ENCODE measurements at places on chromosomes 2 and 18.

DNA sequence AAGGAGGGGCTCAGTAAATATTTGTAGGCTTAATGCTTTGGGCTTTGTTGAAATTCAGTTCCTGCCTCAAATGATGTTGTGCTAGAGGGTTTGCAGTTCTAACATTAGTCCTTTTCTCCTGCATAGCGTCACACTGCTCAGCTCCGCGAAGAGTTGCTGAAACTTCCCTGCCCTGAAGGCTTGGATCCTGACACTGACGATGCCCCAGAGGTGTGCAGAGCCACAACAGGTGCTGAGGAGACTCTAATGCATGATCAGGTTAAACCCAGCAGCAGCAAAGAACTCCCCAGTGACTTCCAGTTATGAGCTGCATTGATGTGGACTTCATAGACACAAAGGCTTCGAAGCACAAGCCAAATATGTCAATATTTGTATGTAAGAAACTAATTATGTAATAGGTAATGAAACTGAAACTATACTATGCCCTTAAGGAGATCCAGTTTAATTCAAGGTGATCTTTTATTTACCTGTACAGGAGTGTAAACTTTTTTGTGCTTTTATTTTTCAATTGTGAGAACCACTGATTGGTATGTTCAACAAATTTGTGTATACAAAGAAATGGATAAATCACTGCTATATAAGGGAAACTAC lies 10.2 kb upstream of the TTC27 start:
- no peak for DNase-seq

GRCh38 chr2:128514555-128514955 lies 195.9 kb upstream of the HS6ST1 start:
- no peak for DNase-seq

DNA sequence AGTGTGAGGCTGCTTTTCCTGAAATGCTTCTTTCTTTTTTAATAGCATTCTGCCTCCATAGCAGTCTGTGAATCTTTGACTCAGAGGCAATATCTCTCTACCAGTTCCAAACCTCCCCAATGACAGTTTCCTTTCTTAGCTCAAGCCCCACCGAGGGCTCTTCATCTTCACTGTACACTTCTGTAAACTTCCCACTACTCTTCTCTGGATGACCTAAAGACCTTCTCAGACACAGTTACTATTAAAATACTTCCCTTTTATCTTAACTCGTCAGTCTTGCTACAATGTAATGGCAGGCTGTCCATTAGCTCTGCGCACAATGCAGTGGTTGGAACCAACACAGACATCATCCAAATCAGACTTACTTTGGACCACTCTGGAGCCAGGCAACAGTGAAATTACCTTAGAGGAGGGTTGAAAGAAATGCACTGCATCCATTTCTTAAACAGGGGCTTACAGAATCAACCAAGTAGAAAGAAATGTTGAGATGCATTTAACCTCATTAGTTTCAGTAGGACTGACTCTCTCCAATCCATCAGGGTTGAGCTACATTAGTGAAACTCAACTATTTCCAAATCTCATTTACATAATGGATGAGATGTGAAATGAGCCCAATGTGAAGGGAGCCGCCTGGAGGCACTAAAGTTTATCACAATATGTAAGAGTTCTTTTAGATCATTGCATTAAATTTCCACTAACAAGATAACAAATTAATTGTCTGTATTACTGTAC lies 343.8 kb downstream of the SETBP1 start:
- DNase-seq: no peak

DNA sequence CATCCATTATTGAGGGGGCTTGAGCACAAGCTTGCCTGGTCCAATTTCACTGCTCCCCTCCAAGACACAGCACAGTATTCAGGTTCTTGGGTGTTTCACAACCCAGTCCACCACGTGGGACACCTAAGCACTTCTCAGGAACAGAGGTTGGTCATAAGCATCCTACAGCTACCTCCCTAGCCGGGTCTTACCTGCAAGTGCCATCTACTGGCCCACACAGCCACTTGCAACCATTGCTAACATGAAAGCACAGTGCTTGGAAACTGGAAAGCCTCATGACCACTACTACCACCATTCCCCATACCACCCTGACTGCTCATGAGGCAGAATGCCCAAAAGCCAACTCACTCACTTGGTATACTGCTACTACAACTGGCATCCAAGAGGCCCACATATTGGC lies 105.7 kb upstream of the RPRM start:
- no peak for DNase-seq

GRCh38 chr2:45943219-45944044 lies 292.0 kb downstream of the PRKCE start:
- DNase-seq: no peak

DNA sequence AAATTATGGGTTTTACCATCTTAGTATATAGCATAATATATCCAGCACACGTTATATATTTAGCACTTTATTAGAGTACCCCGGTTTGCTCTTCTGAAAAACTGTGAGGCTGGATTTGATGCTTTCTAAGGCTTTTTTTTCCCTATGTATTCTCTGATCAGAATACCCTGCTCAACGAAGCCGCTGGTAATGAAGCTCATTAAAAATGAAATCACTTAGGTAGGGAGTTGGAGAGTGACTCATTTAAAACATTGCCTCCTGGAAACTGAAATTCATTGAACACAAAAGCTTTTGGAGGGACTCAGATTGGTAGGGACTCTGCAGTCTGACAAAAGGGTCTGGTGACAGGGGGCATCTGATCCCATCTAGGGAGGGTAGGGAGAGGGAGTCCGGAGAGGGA lies 365.4 kb upstream of the MEX3C start:
- no peak for DNase-seq

- no peak for DNase-seq
Observed at GRCh38 chr18:59861963-59862819, 37.6 kb upstream of the PMAIP1 start.

- DNase-seq: no peak
Observed at GRCh38 chr18:57659460-57660102, 37.9 kb upstream of the NARS1 start.

GRCh38 chr2:38474715-38475566 lies 97.9 kb upstream of the ATL2 start:
- no peak for DNase-seq

DNA sequence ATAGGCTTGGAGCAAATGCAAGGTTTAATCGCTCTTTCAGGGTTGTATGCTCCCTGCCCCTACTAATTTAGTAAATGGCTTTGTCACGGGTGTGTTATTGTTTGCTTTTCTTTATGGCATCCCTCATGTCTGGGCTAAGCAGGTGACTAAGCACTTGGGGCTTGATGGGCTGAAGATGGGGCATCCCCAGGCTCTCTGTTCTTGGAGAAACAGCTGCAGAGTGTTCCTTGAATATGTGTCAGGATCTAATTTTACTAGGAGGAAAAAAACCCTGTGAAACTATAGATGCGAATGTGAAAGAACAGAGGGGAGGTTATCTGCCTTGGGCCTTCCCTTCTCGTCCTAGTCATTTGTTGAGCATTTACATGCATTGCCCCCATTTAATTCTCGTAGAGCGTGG lies 94.7 kb upstream of the TAF1B start:
- DNase-seq: no peak

DNA sequence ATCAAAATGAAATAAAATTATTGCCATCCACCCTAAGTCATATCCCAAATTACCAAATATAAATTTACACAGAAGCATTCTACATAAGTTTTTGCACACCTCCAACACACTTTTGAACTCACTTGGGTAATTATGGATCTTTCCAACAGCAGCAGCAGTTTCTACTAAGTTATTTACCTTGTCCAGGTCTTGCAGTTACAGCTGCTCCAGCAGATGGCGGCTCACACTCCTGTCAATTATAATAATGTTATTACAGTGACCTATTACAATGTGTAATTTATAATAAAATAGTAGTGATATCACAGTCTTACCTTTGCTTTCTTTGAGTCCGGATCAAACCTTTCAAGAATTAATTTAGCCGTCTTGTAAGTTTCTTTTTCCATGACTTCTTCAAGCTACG lies 37.9 kb downstream of the LNPK start:
- no peak for DNase-seq

- peak; percentile 66 for DNase-seq
Observed at GRCh38 chr2:21837168-21837960, 713.6 kb downstream of the TDRD15 start.

GRCh38 chr2:112138159-112139032 lies at the start of gene FBLN7:
Gene FBLN7, plus strand, starts transcription at chr2:112138385. Its CDS starts 271 bp downstream, at chr2:112138656.
- DNase-seq: peak; percentile 67

DNA sequence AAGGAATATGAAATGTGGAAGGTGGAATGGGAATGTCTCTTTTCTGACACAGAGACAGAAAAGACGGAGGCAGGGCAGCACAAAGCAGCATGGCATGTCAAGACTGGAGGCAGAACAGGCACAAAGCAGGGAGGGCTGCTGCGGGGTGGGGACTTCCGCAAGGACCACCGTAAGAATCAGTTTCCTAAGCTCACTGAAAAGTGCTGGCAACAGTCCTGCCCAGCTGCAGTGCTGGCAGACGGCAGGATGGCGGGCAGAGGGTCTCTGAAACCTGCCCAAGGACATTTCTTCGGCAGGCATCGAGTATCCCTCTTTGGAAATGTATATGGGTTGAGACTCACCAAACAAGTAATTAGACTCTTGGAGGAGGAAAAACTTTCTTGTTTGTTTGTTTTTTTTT lies 54.9 kb downstream of the FAM178B start:
- no peak for DNase-seq

DNA sequence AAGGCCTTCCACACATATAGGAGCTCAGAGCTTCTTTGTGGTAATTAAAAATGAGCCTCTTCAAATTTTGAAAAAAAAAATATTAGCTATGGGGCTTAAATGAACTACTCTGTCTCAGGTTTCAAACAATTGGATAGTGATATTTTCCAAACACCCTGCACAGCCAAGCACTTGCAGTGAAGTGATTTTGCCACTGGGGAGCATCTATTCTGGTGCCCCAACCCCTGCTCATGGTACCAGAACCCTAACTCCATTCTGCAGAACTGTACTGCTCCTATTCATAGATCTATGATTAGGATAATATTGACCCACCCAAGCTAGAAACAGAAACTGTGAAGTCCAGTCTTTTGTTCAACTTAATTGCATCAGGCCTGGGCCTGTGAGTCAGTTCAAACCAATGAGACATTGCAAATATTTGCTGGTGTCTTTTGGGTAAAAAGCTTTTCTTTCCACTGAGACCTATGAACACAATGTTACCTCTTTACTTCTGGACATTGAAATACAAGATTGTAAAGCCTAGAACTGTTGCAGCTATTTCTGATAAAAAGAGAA lies 324.0 kb downstream of the GALNT13 start:
- DNase-seq: no peak

GRCh38 chr2:60437080-60437696 lies 116.3 kb downstream of the BCL11A start:
- DNase-seq: no peak

DNA sequence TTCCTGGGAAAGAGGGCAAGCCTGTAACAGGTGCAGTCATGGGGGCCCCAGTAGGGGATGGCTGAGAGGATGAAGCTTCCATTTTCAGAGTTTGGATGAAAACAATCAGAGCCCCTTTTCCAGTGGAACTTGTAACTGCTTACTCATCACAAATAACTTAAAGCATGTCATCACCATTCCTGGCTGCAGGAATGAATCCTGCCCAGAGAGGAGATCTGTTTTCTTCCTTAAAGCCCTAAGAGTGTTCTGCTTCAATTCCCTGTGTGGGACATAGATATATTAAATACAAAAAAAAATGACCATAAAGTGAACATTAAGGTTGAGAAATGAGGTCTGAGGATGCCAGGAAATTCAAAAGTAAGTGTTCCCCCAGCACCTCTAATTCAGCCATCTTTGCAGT lies 183.4 kb upstream of the MEIS1 start:
- no peak for DNase-seq

DNA sequence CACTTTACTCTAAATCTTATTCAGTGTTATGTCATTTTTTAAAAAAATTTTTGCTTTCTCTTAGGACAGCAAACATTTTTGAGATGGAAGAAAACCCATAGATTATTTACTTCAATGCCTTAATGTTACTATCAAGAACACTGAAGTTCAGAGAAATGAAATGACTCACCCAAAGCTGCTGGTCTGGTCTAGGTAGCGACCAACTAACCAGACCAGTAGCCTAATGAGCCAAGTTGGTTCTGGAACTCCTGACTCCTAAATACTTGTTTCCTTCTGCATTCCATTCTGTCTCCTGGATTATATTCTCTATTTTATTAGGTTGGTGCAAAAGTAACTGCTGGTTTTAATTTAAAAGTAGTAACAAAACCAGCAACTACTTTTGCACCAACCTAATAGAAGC lies 35.4 kb downstream of the SLC8A1 start:
- no peak for DNase-seq

GRCh38 chr2:11325961-11326676 lies 18.3 kb downstream of the ROCK2 start:
- DNase-seq: no peak

GRCh38 chr18:56235481-56236013 lies 402.8 kb downstream of the TXNL1 start:
- no peak for DNase-seq

- no peak for DNase-seq
Observed at GRCh38 chr2:240464514-240465241, 29.2 kb downstream of the GPC1 start.

GRCh38 chr18:61549889-61550288 lies 216.7 kb downstream of the CDH20 start:
- no peak for DNase-seq

- no peak for DNase-seq
Observed at GRCh38 chr2:8006181-8006580, 675.7 kb upstream of the ID2 start.

DNA sequence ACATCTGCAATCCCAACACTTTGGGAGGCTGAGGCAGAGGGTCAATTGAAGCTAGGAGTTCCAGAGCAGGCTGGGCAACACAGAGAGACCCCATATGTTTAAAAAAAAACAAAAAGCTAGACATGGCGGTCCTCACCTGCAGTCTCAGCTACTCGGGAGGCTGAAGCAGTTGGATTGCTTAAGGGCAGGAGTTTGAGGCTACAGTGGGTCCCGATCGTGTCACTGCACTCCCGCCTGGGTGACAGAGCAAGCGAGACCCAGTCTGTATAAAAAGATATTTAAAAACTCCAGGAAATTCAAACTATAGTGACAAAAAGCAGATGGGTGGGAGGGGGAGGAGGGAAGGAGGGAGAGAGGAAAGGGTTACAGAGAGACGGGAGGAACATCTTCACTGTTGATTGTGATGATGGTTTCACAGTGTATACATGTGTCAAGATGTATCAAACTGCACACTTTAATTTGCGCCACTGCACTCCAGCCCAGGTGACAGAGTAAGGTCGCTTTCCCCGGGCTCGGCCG lies 942 bp upstream of the ZNF236 start:
- DNase-seq: peak; percentile 25

- no peak for DNase-seq
Observed at GRCh38 chr2:158655628-158656027, 139.5 kb upstream of the DAPL1 start.

DNA sequence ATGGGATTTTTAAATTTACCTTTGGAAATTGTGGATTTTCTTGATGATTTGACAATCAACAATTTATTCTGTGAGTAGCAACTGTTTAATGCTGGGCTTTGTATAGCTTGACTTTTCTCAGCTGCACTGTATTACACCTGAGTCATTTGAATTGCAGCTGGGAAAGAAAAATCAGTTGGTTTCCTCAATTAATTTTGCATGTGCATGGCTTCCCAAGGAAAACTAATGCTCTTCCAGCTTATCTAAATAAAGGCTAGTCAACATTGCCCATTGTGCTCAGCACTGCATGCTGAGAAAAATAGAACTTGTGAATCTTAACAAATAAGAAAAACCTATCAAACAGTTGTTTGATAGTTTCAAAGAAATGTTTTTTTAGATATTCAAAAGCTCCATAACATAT lies 268.3 kb upstream of the CDH20 start:
- no peak for DNase-seq
